ENCODE measurements at places on chromosomes 16 and 17.

DNA sequence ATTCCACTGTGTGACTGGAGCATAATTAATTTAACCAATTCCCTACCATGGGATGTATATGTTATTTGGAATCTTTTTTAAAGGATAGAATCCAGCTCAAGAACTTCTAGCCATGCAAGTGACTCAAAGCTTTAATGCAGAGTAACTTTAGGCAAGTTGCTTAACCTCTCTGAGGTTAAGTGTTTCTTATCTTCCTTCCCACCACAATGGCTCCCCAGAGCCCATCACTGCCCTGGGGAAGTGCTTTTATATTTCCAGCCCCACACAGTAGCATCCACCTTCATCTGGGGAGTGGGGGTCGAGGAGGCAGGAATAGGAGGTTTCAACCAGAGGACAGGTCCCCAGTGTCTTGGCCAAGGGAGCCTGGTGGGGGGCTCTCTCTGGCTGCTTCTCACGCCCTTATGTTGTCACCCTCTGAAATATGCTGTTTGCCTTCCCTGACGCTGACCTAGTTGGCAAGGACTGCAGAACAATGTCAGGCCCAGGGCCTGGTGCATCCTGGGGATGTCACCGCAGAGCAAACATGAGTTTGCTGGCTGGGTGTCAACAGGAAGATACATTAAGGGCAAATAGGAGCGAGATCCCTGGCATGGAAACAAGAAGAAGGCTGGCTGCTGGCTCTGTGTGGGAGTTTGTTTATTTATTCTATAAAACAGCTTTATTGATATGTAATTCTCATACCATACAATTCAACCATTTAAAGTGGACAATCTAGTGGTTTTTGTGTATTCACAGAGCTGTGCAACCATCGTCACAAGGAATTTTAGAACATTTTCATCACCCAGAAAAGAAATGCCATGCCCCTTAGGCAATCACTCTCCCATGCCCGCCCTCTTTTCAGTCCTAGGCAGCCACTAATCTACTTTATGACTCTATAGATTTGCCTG lies 46.6 kb upstream of the WSB1 start:
- DNase-seq: no peak

DNA sequence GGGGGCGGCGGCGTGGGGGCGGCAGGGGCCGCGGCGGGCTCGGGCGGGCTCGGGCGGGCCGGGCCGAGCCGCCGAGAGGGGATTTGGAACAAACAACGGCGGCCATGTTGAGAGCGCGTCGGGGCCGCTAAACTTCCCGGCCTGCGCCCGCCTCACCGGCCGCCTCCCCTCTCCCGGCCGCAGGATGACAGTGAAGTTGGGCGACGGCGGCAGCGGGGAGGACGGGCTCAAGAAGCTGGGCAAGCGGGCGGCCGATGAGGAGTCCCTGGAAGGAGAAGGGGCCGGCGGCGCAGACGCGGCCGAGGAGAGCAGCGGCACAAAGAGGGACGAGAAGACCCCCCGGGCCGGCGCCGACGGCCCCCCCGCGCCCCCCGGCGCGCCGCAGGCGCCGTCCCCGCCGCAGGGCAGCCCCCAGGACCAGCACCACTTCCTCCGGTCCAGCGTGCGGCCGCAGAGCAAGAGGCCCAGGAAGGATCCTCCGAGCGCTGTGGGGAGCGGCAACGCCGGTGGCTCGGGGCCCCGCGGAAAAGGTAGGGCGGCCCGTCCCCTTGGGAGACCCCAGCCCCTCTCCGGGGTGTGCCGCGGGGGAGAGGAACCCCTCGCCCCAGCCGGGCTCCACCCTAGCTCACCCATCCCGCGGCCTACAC lies 2.4 kb downstream of the CRAMP1 start:
- no peak for DNase-seq

DNA sequence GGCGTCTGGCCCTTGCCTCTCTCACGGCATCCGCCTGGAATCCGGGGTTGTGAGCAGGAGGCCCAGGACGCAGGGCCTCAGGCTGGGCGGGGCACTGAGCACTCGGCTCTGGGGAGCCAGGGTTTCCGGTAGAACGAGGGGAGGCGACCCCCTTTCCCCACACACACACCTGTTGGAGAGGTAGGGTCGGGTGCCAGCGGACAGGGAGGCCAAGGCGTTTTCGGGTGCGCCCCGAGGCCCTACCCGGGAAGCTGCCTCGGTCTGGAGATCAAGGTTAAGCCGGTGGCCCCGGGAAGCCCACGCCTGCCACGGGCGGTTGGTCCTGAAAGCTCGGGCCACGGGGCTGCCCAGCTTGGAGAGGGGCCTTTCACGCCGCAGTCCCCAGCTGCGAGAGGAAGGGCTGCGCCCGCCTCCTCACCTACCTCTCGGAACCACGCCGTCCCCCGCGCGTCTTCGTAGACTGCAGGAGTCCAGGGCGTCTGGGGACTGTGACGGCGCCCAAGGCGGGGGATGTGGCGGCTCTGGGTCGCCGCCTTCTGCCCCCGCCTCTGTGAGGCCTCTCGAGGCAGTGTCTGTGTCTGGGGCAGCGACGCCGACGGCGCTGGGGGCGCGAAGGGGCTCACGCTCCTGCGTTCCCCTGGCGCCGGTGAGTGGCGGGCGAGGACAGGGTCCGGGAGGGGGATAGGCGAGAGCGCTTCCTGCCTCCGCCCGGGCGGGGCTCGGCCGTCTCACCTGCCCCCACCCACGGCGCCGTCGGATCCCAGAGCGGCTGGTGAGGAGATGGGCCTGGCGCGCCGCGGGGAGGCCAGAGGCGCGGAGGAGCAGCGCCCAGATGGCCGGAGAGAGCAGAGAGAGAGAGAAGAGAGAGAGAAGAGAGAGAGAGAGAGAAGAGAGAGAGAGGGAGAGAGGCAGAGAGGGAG lies 20.3 kb upstream of the HOXB9 start:
- DNase-seq: no peak

- DNase-seq: no peak
Observed at GRCh38 chr16:57349212-57350031, 9.2 kb upstream of the CCL22 start.

DNA sequence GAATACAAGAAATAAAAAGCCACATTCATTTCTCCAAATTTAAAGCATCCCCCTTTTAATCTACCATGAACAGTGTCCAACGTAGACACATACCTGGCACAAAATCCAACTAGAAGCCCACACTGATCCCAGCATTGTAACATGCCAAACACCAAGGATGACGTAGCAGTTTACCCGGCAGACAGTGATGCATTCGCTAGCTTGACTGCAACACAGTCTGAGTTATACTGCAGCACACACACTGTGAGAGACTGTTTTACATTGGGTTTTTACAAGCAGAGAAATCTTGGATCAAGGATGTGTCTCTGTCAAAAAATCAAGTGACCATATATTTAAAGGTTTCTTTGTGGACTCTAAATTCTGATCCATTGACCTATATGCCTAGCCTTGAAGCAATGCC lies 74.5 kb upstream of the C17orf78 start:
- no peak for DNase-seq

GRCh38 chr17:68035131-68035522 lies 408 bp upstream of the KPNA2 start:
- DNase-seq: peak; percentile 79

DNA sequence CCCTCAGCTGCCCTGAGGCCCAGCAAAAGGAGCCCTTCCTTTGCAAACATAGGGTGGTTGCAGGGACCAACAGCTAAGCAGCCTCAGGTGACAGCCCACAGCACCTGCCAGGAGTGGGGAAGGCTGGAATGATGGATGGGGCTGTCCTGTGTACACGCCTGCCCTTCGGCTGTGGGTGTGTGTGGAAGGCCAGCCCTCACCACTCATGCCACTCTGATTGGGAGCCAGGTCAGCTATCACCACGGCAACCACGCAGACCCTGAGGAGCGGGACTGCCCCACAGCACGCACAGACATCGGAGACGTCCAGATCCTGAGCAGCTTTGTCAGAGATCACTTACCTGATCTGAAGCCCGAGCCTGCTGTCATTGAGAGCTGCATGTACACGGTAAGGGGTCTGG lies 11.9 kb downstream of the PIPOX start:
- DNase-seq: no peak

GRCh38 chr17:77466140-77466539 lies 325.4 kb downstream of the SEC14L1 start:
- no peak for DNase-seq

DNA sequence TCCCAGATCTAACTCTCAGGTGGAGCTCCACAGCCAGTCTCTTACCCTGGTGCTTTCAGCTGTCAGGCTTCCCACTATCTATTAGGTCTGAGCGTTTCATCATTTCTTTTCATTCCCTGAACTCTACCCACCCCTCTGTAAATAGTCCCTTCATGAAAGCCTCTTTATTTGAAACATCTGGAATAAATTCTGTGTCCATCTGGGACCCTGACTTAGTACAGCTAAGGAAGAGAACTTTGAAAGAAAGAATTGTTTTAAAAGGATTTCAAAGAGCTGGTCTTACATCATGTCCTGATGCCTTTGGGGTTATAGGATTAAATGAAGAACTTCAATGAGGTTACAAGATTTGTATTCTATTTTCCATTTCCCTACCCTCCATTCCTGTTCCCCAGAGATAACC lies 388.5 kb upstream of the CA10 start:
- no peak for DNase-seq

Data from stimulated activated CD8-positive, alpha-beta memory T cell treated with anti-CD3 and anti-CD28 coated beads, Interleukin-12 subunit alpha, Interleukin-12 subunit beta, amount 100 ng/mL, for 1 hour (primary cell).